ENCODE measurements at places on chromosomes 7 and 10.

DNA sequence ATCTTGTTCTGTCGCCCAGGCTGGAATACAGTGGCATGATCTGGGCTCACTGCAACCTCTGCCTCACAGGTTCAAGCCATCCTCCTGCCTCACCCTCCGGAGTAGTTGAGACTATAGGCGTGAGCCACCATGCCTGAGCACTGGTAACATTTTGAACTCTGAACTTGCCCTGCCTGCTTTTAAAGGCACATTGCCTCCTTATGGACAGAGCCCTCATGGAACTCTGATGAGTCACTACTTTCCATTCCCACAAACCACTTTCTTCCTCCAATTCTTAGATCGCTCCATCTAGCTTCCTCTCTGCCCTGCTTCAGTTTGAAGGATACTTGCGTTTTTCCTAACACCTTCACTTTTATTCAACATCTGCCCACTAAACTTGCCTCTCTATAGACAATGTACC, 38.1 kb downstream of the PRPS1L1 start:
- DNase-seq = no peak

DNA sequence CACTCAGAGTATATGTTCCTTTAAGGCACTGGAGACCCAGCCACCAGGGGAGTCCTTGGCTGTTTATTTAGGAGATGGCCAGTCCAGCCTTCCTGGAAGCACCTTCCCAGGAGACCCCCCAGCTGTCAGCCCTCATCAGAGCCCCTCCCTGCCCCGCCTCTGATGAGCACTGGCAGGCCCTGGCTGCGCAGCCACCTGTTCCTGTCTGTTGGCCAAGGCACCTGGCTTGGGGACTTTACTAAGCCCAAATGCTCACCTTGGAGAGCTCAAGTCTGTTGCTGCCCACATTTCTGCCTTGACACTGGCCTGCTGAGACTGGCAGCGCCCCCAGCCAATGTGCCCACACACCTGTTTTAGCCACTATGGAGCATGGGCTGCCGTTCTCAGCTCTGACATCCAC, 124.7 kb downstream of the ELMO1 start:
- DNase-seq = no peak

- no peak for DNase-seq
These were observed 21.6 kb downstream of the PTER start for GRCh38 chr10:16458166-16458955.

DNA sequence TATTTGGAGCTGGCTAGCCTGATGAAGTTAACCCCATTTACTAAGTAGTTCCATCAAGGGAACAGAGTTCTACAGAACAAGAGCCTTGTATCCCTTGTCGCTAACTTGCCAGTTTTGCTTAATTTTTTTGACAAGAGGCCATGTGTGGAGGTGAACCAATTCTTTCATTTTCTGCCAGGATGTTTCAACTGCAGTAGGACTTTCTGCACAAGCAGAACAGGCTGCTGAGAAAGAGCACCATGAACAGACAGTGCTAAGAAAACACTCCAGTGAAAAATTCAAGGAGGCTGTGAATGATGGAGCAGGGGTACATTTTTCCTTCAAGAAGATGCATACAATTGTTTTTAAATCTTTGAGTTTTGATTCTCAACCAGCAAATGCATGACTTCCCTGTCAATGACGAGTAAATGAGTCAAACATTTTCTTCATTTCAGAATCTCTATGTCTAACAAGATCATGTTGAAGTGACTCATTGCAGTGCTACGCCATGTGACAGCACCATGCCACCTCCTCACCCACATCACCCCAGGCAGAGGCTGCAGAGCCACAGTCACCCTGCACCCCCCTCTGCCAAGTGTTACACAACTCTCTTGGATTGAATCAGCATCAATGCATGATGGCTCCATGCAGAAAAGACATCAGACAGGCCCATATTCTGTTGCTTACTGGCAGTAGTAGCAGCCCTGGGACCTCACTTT, 193.1 kb downstream of the COBL start:
- peak; percentile 76 for DNase-seq

DNA sequence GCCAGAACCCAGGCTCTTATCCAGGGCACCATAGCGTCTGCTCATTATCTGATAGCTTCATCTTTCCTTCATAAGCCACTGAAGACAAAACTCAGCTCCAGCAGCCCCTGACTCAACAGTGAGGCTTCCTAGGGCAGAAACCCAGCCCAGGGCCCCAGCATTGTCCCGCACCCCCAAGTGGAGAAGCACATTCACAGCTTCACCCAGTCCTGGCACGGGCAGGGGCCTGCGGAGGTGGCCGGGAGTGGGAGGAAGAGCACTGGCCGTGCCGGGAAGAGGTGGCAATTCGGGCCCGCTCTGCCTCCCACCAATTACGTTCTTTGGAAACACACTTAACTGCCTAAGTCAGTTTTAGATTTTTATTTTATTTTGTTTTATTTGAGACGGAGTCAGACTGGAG, 10.3 kb upstream of the CALML5 start:
- DNase-seq = no peak

DNA sequence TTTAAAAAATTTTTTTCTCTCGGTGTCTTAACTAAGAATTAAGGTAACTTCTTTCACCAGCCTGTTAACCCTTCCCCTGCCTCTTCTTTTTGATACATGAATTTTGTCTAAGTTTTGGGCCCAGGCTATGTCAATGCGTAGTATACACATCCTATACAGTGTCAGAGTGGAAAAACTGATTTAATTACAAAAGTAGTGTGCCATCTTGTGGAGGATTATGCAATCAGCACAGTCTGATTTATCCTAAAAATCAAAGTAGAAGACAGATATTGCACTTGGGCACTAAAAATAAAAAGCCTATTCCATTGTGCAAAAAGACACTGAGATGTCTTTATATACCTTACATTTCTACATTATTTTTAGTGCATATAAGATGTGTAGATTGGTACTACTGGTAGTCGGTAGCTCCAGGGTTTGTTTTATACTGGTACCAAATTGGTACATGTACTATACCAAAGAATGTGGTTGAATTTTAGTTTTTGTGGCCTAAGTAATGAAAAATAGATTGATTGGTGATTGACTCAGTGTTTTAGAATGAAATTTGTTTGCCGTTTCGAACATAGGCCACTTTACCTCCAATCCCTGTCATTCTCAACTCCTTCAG, 96.6 kb downstream of the MKLN1 start:
- no peak for DNase-seq

DNA sequence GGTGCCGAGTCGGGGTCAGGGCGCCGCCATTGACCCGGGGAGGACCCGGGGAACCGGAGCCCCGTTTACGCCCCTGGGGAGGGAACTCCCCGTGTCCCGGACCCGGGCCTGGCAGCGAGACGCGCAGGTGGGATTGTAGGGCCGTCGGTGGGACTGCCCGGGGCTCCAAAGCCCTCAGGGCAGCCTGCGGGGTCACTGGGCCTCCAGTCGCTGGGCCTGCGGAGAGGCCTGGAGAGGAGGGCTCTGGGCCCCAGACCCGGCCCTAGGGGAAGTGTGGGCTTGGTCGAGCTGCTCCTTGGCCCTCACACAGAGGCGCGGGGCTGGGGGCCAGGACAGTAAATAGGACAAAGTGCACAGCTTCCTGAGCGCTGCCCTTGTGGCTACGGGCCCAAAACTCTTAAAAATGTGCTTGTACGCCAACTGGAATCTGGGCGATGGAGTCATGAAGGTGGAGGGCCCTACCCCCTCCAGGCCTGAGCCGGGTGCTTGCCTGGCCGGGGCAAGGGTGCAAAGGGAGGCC, 657 bp downstream of the ECHDC3 start:
- no peak for DNase-seq

DNA sequence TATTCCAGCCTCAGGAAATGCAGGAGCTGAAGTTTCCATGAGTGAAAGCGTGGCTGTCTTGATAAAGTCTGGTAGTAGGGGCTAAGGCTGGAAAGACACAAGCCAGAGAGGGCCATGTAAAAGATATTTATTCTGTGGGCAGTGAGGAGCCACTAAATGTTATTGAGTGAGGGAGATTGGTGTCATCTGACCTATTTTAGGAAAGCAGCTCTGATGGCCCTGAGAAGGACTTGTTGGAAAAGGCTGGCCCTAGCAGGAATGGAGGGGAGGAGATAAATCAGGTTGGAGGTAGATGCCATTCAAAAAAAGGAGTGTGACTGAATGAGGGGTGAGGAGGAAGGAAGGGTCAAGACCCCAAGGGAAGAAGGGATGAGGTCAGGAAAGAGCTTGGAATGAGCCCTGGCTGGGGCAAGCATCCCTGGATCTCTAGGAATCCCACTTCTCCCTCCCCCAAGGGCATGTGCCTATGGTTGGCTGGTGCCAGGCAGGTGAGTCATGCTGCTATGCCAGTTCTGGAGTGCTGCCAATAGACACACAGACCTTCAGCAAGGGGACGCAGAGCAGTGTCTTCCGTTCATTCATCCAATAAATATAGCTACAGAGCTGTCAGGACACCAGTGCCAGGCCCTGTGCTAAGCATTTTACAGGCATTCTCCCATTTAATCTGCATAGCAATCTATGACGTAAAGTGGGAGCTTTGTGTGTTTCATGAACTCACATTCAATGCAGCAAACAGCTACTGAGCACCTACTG, 2.0 kb downstream of the ANKRD2 start:
- no peak for DNase-seq

GRCh38 chr10:123150986-123151736, 3.0 kb upstream of the BUB3 start:
- DNase-seq = peak; percentile 45

- no peak for DNase-seq
These were observed 26.4 kb upstream of the ZCCHC24 start for GRCh38 chr10:79471776-79472175.

- no peak for DNase-seq
These were observed 336.7 kb upstream of the NPVF start for GRCh38 chr7:25565002-25565401.

DNA sequence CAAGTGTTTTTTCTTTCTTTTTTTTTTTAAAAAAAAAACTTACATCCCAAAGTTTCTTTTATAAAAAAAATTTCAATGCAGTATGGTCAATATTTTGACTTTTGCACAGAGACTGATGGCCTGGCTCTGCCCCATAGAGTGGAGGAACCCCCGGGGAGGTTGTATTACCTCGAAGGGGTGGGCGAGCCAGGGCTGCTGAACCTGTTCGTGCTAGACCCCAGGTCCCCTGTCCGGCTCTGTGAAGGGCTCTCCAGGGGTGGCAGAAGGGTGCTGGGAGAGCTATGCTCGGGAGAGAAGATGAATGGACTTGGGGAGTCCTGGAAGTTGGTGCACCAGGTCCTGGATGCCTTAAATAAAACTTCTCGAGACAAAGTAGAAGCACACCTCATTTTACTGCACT, 446.4 kb upstream of the KLF6 start:
- DNase-seq = no peak

DNA sequence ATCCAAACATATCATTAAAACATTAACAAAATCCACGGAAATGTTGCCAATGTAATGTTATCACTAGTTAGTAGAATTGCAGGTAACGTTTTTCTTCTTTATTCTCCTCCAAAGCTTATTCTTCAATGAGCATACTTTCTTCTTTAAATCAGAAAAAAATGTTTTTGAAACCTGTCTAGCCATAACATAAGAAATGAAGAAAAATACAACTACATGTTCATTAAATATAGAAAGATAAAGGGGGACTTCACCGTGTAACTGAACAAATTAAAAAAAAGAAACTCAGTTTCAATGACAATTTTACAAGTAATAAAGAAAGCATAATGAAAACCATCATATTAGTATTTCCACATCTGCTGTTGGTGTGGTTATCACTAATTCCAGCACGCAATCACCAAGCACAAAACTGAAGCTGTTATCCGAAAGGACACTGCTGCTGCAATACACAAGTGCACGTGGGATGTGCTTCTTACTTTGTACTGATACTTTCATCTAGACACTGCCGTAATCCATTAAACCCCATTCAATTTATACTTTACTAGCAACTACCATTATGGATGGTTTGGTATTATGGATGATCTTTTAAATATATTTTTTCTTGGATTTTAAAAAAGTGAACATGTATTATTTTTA, 9.6 kb downstream of the ESYT2 start:
- DNase-seq = peak; percentile 25

GRCh38 chr7:80460857-80461256, 51.0 kb downstream of the GNAT3 start:
- no peak for DNase-seq

- no peak for DNase-seq
These were observed 66.6 kb downstream of the RBM33 start for GRCh38 chr7:155711081-155711480.

- DNase-seq = no peak
These were observed 167.8 kb downstream of the HDAC9 start for GRCh38 chr7:18663321-18663720.

- no peak for DNase-seq
These were observed 1381.1 kb upstream of the LRRTM3 start for GRCh38 chr10:65544756-65545155.

GRCh38 chr10:42998481-42999384, 78.1 kb upstream of the RET start:
- no peak for DNase-seq

- DNase-seq = no peak
These were observed 149.2 kb downstream of the CACNA2D1 start for GRCh38 chr7:82294382-82294784.

GRCh38 chr7:133412942-133413341, 160.1 kb downstream of the EXOC4 start:
- no peak for DNase-seq

GRCh38 chr7:13989949-13990305, 461 bp upstream of the ETV1 start:
- DNase-seq = no peak
